ENCODE measurements at places on chromosomes 3 and 15. TPM values are rescaled to one million over a fixed set of nuclear protein-coding genes. Genes with fewer than 3 reads are reported as not detected.

Gene ANKRD28
- total RNA-seq, result 31.1 TPM

Gene CPEB1
- total RNA-seq, result 32.7 TPM

Gene NPTN
- 224 TPM for total RNA-seq

Gene RGMA
- 0.47 TPM for total RNA-seq

Gene FBXO40
- not detected for total RNA-seq

Gene CSPG4
- total RNA-seq, result 13.4 TPM
